Thymus (tissue), 14 donors: ENCODE measurements at places on chromosomes 5 and 9. TPM values are rescaled to one million over a fixed set of nuclear protein-coding genes. Genes with fewer than 3 reads are reported as not detected.

DNA sequence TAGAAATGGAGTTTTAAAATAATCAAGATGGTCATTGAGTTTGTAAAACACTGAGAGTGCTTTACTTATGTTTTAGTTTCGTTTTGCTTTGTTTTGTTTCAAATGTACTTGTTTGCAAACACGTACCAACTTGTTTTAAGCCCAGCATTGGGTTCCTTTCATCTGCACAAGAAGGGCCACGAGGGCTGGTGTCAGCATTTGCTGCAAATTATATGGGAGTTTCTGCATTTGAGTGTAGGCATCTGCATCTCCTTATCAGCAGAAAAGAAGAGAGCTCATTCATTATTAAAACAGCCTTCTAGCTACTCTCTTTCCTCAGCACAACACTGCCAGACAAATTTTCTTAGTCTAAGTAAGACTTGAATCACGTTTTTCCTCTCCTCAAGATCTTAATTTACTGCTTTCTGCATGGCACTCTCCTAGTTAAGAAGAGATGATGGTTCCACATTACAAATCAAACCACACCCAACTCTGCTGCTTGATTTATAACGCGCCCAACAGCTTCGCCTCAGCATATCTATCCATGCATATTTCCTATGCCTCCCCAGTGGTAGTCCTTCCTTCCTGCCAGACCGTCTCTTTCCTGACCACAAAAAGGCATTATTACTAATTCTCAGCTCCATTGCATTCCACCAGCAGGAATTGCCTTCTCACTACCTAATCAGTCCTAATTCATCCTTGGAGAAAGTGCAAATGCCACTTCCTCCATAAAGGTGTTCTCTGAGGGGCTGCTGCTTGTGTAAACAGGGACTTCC lies 95.2 kb upstream of the CAST start:
- no peak for DNase-seq
- H3K27me3 ChIP-seq, result no peaks in the 10 kb centered on the region
- H3K4me1 ChIP-seq, result no peaks in the 10 kb centered on the region
- no peak overlapping the region for H3K27ac ChIP-seq
- H3K4me3 ChIP-seq, result no peak overlapping the region
- no peaks in the 10 kb centered on the region for H3K36me3 ChIP-seq

The ORM2 gene
- 0.38 TPM for total RNA-seq

GRCh38 chr9:133119846-133120500 lies 1.1 kb downstream of the RALGDS start:
- peaks cover 9% of the 10 kb centered on the region for H3K27me3 ChIP-seq
- DNase-seq, result no peak
- H3K4me1 ChIP-seq, result peaks cover 56% of the 10 kb centered on the region
- peak overlapping the region; percentile 75 for H3K4me3 ChIP-seq

The SPATA31C1 gene
- total RNA-seq, result not detected

The ANKRD18B gene
- 1.0 TPM for total RNA-seq

GRCh38 chr9:121141706-121142105 lies 60.0 kb downstream of the RAB14 start:
- no peaks in the 10 kb centered on the region for H3K27me3 ChIP-seq
- no peak for DNase-seq
- no peaks in the 10 kb centered on the region for H3K4me1 ChIP-seq
- peaks cover 70% of the 10 kb centered on the region for H3K36me3 ChIP-seq
- no peak overlapping the region for H3K27ac ChIP-seq
- H3K4me3 ChIP-seq, result no peak overlapping the region

DNA sequence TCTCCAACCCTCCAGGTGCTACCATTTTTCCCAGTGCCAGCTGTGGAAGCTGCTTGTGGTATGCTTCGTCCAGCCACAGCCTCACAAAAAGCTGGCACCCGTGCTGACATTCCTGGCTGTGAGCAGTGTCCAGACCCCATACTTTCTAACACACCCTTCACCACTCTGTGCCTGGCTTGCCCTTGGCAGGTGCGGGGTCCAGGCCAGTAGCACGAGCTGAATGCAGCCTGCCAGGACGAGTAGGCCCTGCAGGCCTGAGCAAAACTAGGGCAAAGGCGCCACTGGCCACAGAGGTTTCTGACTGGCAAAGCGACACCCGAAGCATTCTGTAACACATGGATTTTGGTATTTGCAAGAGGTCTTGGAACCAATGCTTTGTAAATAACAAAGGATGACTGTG lies 26.0 kb upstream of the GHR start:
- no peaks in the 10 kb centered on the region for H3K27me3 ChIP-seq
- H3K36me3 ChIP-seq, result no peaks in the 10 kb centered on the region
- H3K4me3 ChIP-seq, result no peak overlapping the region
- no peaks in the 10 kb centered on the region for H3K4me1 ChIP-seq
- no peak for DNase-seq

- no peaks in the 10 kb centered on the region for H3K36me3 ChIP-seq
- no peak overlapping the region for H3K4me3 ChIP-seq
These were observed 48.2 kb downstream of the FAM240B start for GRCh38 chr9:38671748-38672147.

The PALM2AKAP2 gene
- total RNA-seq, result 0.76 TPM

DNA sequence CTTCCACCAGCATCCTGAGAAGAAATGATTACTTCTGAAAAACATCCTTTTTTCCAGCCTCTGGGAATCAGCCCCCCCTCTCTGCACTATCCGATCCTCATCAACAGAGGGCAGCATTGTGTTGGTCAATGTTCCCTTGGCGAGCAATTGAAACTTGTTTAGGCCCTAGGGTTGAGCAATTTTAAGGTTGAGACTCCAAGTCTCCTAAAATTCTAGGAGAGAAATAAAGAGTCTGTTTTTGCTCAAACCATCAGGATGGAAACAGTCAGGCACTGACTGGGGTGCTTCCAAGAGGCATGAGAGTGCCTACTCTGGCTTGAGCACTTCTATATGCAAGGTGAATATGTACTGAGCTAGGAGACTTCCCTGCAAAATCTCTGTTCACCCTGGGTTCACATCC lies 12.4 kb upstream of the CYFIP2 start:
- peak overlapping the region; percentile 93 for H3K27ac ChIP-seq
- H3K36me3 ChIP-seq, result peaks cover 29% of the 10 kb centered on the region
- no peak for DNase-seq
- H3K4me1 ChIP-seq, result peaks cover 35% of the 10 kb centered on the region
- no peaks in the 10 kb centered on the region for H3K27me3 ChIP-seq

DNA sequence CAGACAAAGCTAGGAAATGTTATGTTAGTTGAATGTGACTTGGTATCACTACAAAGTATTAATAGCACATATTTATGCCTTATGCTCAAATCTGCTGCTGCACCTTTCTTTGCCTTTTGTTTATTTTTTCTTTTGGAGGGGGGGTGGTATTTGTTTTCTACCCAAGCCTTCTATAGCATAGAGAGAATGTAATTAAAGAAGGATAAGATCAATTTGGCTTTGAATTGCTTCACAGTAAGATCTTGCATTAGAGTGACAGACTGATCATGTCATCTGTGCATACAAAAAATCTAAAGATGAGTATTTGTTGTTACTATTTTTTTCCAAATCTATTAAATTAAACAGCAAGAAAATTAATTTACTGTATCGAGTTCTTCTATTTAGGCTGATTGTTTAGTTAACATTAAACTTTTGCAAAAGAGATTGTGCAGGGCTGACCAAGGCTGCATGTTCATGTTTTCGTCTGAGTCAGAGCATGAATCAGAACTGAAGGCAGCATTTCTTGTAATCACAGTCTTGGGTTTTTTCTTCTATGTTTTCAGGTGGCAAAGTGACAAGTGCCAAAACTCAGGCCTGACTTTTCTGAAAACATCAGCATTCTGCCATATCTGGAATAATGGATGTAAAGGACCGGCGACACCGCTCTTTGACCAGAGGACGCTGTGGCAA lies 1007.1 kb upstream of the WWC1 start:
- no peaks in the 10 kb centered on the region for H3K36me3 ChIP-seq
- H3K27ac ChIP-seq, result no peak overlapping the region
- H3K27me3 ChIP-seq, result no peaks in the 10 kb centered on the region

DNA sequence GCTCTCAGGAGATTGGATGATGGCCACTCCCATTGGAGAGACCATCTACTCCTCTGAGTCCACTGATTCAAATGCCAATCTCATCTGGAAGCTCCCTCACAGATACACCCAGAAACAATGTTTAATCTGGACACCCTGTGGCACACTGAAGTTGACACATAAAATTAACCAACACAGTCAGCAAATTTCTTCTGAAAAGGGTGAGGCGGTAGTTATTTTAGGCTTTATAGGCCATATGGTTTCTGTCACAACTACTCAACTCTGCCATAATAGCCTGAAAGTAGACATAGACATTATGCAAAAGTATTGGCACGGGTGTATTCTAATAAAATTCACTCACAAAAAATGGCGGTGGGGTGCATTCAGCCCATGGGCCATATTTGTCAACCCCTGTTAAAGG lies 244.5 kb upstream of the VLDLR start:
- H3K27ac ChIP-seq, result no peak overlapping the region
- H3K27me3 ChIP-seq, result no peaks in the 10 kb centered on the region
- no peaks in the 10 kb centered on the region for H3K4me1 ChIP-seq
- no peak for DNase-seq

DNA sequence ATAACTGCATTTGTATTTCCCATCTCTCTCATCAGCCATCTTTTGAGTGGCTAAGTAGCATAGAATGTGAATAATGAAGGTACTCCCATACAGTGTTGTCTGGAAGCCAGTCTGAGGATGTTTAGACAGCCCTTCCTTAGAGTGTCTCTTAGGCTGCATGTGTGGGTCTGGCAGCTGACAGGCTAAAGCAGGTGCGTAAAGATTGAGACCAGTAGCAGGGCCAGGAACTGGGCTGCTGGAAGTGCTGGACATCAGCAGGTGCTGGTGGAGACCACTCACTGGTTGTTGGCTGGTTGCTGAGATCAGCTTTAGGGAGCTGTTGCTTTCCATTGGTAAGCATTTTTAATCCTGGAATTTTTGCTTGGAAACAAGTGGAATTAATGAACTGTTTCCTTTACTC lies 197.5 kb downstream of the PCSK5 start:
- H3K36me3 ChIP-seq, result no peaks in the 10 kb centered on the region
- no peak overlapping the region for H3K4me3 ChIP-seq
- no peak for DNase-seq
- no peaks in the 10 kb centered on the region for H3K4me1 ChIP-seq
- no peaks in the 10 kb centered on the region for H3K27me3 ChIP-seq

GRCh38 chr5:102523541-102524175 lies 24.9 kb upstream of the SLCO6A1 start:
- H3K4me3 ChIP-seq, result no peak overlapping the region
- no peak for DNase-seq
- H3K27me3 ChIP-seq, result no peaks in the 10 kb centered on the region
- H3K27ac ChIP-seq, result no peak overlapping the region
- H3K4me1 ChIP-seq, result no peaks in the 10 kb centered on the region

GRCh38 chr5:5615569-5615968 lies 193.1 kb downstream of the ICE1 start:
- no peak for DNase-seq
- H3K4me3 ChIP-seq, result no peak overlapping the region
- no peaks in the 10 kb centered on the region for H3K36me3 ChIP-seq

- no peak for DNase-seq
- no peaks in the 10 kb centered on the region for H3K4me1 ChIP-seq
- H3K27me3 ChIP-seq, result no peaks in the 10 kb centered on the region
- no peak overlapping the region for H3K4me3 ChIP-seq
- no peak overlapping the region for H3K27ac ChIP-seq
These were observed 46.4 kb downstream of the RBM27 start for GRCh38 chr5:146249801-146250200.

DNA sequence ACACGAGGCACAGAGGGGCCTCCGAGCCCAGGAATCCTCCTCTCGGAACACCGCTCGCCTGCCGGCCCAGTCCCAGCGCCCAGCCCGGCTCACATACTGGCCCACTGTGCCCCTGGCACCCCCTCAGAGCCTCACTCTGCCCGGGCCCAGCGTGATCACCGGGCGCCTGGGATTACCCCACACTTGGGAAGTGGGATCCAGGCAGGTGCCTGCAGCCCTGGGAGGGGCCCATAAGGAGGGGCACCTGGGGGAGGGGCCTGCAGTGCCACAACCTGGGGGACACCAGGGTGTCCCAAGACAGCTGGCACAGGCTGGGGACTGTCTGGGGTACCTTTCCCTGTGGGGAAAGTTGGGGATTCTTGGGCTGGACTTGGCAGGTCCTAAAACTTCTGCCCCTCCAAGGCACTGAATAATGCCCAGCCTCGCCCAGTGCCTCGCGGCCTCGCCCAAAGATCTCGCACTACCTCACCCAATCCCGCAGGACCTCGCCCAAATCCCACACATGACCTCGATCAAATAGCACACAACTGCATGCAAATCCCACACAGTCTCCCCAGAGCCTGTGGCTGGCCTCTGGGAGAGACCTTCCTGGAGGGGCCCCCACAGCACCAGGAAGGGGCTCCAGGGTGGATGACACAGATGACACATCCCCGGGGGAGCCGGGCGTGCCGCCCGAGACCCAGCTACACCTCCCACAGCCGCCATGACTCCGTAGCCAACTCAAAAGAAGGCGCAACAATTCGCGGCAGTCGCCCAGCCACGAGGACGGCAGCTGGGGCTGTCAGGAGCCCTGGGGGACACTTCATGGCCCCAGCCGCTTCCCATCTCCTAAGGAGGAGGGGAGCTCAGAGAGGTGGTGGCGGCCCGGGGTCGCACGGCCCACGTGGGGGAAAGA lies 13.7 kb downstream of the NOTCH1 start:
- peaks cover 84% of the 10 kb centered on the region for H3K4me1 ChIP-seq
- H3K27me3 ChIP-seq, result peaks cover 2% of the 10 kb centered on the region
- H3K36me3 ChIP-seq, result peaks cover 11% of the 10 kb centered on the region
- H3K27ac ChIP-seq, result peak overlapping the region; percentile 80

DNA sequence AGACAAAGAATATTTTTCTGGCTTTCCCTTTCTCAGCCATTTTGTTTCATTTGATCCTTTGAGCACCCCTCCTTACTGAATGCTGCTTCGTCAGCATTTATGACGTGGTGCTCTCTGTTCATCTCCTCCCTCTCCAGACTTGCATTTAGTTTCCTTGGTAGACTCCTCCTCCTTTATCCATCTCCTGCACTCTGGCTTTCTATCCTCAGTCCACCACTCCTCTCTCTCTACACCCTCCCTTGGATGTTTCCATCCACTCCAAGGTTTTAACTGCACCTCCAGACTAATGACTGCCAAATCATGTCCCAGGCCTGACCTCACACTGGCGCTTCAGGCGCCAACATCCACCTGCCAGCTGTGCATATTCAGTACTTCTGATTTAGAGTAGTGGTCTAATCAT lies 245.4 kb downstream of the RAB3C start:
- DNase-seq, result no peak
- no peaks in the 10 kb centered on the region for H3K27me3 ChIP-seq
